Transverse colon (tissue), 4 donors: ENCODE measurements at places on chromosomes 2 and 18.

DNA sequence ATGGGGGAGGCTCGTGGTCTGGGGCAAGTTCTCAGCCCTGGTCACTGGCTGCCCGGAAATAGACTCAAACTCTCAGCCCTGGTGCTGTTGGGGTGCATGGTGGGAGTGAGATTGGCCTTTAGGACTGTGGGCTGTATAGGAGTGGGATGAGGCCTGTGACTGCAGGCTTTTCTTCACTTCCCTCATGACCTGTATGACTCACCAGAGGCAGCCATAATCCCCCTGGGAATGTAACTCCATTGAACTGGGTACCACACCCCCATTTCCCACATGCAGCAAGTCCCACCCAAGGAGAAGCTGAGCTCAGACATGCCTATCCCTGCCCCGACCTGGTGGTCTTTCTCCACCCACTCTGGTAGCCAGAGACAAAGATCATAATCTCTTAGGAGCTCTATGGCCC is 177.7 kb upstream of the OSR1 start:
- DNase-seq, result no peak

- peak; percentile 35 for DNase-seq
Measured at GRCh38 chr2:58762176-58762781, 521.2 kb upstream of the FANCL start.

GRCh38 chr2:223459328-223459939 is 142.7 kb downstream of the SCG2 start:
- DNase-seq, result no peak

GRCh38 chr2:145253492-145253891 is 733.6 kb upstream of the ZEB2 start:
- DNase-seq, result no peak

DNA sequence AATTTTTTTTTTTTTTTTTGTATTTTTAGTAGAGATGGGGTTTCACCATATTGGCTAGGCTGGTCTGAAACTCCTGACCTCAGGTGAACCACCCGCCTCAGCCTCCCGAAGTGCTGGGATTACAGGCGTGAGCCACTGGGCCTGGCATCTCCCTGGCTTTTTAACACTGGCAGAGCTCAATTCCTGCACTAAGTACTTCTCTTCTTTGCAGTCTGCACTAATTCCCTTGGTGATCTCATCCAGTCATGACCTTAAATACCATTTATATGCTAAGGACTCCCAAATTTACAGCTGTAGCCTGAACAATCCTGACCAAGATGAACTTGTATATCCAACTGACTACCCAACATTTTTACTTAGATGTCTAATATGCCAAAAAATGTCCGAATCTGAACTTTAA is 10.2 kb downstream of the PREPL start:
- DNase-seq, result no peak

DNA sequence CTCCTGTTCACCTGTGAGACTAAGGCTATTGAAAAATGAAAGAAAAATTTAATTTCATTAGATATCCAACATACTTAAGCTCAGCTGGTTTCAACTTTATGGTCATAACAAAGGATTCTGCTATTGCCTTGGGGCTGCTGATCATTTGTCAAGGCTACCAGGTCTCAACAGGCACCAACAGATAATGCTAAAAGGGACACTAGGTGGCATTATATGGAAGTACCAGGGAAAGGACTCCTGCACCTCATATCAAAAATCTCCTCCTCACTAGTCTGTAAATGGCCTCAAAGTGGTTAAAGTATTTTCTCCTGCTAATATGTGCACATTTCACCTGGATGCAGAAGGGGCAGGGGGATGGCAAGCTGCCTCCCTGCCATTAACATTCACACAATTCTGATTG is 167.9 kb upstream of the REG3A start:
- DNase-seq, result no peak

- DNase-seq, result no peak
Measured at GRCh38 chr18:26697186-26697884, 149.0 kb upstream of the KCTD1 start.

GRCh38 chr2:118846442-118846952 is 951 bp downstream of the EN1 start:
- DNase-seq, result no peak

DNA sequence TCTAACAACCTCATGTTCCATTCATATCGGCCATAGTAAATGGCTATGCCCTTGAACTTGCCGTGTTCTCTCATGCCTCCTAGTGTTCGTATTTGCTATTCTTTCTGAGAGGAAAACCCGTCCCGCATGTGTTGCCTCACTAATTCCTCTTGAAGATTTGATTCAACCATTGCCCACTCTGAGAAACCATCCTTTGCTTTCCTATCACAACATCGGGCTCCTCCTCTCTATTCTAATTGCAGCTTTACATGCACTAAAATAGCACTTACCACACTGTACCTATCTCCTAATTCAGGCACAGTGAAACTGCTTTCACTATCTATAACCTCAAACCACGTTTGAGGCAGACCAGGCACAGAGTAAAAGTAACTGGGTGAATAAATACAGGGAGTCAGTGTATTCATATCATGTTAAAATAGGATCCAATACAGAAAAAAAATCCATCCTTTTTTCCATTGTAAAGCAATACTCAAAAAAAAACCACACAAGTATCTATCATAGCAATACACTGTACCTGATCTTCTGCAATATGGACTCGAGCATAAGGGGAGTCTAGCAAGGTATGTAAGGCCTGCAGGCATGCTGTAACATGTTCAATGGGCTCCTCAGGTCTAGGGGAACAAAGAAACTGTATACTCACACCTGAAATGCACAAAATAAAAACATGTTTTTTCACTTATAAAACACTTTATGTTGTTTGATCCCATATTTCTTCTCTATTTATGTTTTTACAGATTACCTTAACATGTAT is 39.0 kb upstream of the STRN start:
- DNase-seq, result peak; percentile 21
